ENCODE measurements at places on chromosomes 13 and 19.

GRCh38 chr13:102172406-102172805 lies 229.4 kb downstream of the FGF14 start:
- DNase-seq = no peak

DNA sequence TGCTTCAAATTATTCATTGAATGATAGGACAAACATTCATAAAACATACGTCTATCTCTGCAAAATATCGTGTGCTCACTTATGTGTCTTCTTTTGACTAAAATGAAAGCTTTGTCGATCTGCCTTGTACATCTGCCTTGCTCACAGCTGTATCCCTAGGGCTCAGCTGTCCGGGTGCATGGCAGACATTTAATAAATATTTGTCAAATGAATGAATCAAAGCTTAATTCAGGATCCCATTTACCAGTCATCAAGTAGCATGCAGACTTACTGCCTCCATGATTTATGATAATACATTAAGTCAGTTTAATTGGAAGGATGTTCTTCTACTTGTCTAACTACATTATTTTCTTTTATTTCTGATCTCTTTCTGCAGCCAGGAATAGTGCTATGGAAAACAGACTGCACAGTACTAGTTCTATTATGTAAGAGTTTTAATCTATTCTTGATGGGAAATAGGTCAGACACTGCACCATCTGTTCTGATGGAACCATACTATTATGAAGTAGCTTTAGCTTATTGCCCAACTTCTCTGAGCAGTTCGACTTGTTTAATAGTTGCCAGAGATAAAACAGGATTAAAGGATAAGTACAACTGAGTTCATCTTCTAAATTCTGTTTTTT lies 13.2 kb downstream of the SLC46A3 start:
- DNase-seq = peak; percentile 7

GRCh38 chr13:40671956-40672764 lies 5.7 kb upstream of the FOXO1 start:
- peak; percentile 64 for DNase-seq

GRCh38 chr13:24922387-24922744 lies 158.4 kb downstream of the RNF17 start:
- DNase-seq = no peak

- DNase-seq = no peak
Measured at GRCh38 chr19:29858000-29858596, 46.3 kb downstream of the CCNE1 start.

- no peak for DNase-seq
Measured at GRCh38 chr19:4979211-4979807, 10.4 kb downstream of the KDM4B start.

DNA sequence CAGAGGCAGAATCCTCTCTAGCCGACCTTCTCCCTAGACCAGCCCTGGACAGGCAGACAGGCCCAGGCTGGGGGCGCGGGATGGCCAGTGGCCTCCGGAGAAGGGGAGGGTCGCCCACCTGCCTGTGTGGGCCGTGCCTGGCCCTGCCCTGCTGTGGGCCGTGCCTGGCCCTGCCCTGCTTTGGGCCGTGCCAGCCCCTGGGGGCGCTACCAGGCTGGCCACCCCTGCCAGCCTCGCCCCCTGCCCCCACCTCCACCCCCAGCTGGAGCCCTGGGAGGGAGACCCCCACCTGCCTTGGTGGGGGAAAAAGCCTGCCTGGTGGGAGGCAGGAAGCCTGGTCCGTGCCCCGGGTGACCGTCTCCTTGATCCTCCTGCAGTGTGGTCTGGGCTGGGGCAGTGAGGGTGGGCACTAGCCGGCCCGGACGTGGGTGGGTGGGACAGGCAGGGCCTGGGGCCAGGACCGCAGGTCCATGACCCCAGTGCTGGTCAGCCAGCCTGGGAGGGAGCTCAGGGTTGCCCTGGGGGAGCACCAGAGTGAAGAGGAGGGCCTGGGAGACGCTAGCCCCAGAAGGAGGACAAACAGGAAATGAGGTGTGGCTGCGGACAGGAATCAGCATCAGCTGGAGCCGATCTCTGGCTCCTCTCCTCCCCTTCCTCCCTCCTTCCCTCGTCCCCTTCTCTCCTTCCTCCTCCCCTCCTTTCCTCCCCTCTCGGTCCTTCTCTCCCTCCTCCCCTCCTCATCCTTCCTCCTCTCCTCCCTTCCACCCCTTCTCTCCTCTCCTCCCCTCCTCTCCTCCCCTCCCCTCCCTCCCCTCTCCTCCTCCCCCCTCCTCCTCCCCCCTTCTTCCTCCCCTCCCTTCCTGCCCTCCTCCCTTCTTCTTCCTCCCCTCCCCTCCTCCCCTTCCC lies 5.1 kb upstream of the MKNK2 start:
- no peak for DNase-seq

DNA sequence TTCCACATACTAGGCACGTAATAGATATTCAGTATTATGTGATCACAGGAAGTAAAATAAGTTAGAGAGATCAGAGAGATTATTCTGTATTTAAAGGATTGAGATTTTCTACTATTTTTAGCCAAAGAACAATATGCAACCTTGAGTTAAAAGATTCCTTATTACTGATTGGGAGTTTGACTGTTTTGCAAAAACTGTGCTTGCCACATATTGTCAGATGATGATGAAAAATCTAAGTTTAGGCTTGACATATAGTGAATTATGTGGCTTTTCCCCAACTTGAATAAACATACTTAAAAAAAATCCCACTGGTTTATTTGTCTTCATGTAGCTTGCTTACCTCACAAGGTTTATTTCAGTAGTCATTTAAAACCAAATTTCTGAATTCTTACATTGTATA lies 194.4 kb downstream of the KCNRG start:
- DNase-seq = no peak

DNA sequence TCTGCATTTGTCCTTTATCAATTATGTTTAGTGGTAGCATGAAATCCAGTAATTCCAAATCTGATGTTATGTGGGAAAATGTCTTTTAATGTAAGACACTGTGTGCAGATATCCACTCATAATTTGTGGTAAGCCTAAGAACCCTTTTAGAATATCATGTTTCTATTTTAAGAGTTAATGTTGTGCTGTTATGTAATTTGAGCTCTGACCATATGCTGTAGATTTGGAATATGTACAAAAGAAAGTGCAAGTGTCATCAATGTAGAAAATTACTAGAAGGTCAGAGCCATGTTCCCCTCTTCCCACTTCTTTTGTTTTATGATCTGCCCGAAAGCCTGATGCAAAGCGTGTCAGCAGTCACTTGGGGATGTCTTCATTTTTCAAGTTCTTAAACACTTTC lies 44.5 kb downstream of the SCEL start:
- DNase-seq = peak; percentile 82

- no peak for DNase-seq
Measured at GRCh38 chr13:51360489-51360888, 21.0 kb downstream of the SERPINE3 start.

DNA sequence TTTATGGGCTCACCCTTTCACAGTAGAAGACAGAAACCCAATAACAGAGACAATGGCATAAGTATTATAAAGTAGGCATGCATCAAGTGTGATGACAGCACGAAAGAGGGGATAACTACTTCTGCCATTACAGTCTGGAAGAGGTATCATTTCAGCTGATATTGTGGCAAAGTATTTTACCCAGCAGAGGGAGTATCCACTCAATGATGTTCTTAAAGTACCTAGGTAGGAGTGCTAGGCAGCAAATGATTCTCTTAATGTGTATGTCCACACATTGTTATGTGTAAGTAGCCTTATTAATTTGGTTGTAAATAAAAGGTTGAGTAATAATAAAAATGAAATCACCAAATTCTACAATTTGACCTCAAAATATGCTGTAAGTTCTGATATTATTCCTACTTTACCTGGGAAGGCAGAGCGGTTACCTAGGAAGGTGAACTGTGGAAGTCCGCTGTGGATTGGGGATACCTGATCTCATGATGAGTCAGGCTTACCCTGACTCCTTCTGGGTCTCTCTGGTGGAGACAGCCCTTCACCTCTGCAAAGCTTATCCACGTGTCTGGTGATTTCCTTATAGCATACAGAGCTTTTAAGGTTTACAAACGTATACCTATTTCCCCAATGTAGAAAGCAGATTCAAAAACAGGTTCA lies 4.1 kb upstream of the UBAC2 start:
- no peak for DNase-seq

GRCh38 chr13:90768116-90768515 lies 579.4 kb upstream of the MIR17HG start:
- no peak for DNase-seq

GRCh38 chr13:110743687-110744086 lies 30.2 kb downstream of the ING1 start:
- DNase-seq = no peak

- no peak for DNase-seq
Measured at GRCh38 chr19:31880283-31880682, 465.1 kb upstream of the ZNF507 start.

DNA sequence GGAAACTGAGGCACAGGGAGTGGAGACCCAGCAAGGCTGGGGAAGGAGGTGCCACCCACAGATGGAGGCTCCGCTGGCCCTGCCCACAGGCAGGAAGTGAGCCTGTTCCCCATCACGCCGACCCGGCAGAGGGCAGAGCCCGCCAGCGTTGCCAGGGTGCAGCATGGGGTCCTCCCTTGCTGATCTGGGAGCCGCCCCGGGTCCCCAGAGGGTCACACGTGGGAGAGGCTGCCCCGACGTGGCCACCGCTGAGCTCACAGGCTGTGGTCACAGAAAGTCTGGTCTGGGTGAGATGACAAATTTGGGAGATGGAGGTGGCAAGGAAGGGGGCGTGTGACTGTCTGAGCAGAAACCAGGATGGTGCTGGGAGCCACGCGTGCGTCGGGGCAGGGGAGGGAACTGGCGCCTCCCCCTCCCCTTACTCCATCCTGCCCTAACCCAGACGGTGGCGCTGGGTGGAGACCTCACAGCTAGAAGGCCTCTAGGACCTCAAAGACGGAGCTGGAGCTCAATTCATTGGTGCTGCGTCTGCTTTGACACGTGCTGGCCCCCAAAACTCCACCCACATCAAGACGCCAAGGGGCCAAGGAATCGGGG lies 7.7 kb downstream of the MEX3D start:
- DNase-seq = no peak

- no peak for DNase-seq
Measured at GRCh38 chr19:15673176-15673654, 328 bp downstream of the CYP4F12 start.

- no peak for DNase-seq
Measured at GRCh38 chr19:18202778-18203407, 949 bp downstream of the RAB3A start.

- DNase-seq = peak; percentile 63
Measured at GRCh38 chr19:12723641-12724426, at the start of gene TNPO2. Gene TNPO2, minus strand, starts transcription at chr19:12723932. Its CDS starts 2,955 bp downstream, at chr19:12720977.

- DNase-seq = no peak
Measured at GRCh38 chr13:44903574-44903985, 85.7 kb downstream of the NUFIP1 start.

DNA sequence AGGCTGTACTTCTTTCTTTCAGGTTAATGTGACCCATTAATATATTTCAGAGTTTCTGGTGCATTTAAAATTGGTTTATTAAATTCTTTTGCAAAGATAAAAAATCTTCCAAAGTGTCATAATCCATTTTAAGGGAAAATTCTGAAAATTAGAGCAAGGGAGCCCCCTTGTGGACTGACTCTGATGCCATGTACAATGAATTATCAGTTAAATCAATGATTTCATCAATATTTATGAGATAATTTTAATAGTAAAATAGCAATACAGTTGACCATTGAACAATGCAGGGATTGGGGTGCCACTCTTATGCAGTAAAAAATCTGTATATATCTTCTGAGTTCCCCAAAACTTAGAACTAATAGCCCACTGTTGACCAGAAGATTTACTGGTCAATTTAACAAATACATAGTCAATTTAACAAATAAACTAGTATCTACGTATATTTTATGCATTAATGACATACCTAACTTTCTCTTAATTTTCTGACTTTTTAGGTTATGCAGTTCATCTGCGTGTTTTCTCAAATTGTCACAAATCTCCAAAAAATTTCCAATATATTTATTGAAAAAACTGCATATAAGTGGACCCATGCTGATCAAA lies 479.1 kb upstream of the MIR17HG start:
- DNase-seq = no peak

GRCh38 chr13:48485432-48485831 lies 47.4 kb downstream of the RCBTB2 start:
- DNase-seq = no peak

DNA sequence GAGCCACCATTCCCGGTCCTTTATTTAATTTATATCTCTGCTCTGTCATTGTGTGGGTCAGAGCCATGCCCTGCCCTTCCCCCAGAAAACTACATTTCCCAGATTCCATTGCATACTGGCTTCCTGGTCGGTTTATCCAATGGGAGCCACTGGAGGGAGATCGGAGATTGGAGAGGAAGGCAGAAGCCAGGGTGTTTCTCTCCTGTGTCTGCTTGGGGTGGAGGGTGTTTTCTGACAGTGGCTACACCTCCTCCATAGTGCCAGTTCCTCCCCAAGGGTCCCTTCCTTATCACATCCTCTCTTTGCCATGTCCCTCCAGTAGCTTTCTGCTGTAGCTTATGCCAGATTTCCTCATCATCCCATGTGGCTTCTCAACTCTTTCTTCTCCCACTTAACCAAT lies 19.0 kb downstream of the OLFM2 start:
- DNase-seq = no peak

- DNase-seq = no peak
Measured at GRCh38 chr13:20294497-20294896, 62.4 kb upstream of the GJB6 start.

GRCh38 chr13:28678809-28679208 lies 19.9 kb downstream of the POMP start:
- no peak for DNase-seq

DNA sequence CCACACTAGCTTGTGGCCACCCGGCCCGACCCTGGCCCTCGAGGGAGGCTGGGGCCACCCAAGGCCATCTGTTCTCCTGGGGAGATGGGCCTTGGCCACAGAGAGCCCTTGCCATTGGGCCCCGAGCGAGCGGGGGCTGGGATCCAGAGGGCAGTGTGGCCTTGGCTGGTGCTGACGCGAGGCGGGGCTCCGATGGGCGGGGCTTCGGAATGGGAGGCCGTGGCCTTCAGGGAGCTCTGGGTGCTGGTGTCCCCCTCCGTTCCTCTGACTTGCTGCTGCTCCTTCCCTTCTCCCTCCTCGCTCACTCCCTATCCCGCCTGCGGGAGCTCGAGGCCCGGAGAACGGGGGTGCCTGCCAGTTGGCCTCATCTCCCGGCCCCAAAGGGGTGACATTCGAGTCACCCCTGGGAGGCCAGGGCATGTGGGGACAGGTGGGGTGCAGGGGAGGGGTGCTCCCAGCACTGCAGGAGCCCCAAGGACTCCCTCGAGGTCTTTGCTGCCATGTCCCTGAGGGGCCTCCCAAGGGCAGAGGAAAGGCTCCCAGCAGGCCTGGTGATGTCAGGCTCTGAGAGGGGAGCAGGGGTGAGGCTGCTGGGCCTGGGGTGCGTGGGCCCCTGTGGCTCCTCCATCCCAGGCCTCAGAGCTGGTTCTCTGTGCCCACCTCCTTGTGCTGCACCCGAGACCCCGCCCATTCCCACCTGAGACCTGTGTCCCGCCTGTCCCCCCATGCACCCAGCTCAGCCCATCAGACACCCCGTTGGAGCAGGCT lies 4.2 kb downstream of the NCLN start:
- no peak for DNase-seq

DNA sequence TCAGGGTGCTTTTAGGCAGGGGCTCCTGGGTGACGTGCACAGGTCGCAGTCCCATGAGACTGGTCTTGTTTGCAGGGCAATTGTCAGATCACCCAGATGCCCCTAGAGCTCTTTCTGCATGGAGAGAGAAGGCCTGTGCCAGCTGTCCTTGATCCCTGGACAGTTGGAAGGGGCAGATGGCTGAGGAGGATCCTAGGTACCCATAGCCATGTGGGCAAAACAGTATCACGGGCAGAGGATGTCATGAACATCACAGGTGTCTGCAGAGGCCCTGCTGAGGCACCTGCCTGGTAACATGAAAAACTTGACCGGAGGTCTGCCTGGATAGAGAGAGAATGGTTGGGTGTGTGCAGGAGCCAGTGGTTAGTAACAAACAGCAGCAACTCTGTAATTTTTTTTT lies 99.3 kb downstream of the ZNF536 start:
- no peak for DNase-seq
